ENCODE measurements at places on chromosomes 1 and 21.

DNA sequence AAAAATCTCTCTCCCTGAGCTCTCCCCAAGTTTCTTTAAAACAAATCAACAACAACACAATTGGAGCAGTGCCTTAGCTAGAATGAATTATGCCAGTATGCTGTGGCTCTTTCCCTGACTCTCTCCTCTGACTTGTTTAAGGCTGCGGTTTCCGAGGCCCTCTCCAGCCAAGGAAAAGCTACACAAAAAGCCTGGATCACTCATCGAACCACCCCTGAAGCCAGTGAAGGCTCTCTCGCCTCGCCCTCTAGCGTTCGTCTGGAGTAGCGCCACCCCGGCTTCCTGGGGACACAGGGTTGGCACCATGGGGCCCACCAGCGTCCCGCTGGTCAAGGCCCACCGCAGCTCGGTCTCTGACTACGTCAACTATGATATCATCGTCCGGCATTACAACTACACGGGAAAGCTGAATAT, 1.9 kb downstream of the S1PR1 start:
- peak; percentile 88 for DNase-seq

GRCh38 chr1:233180641-233181364, 114.7 kb downstream of the PCNX2 start:
- DNase-seq: no peak

DNA sequence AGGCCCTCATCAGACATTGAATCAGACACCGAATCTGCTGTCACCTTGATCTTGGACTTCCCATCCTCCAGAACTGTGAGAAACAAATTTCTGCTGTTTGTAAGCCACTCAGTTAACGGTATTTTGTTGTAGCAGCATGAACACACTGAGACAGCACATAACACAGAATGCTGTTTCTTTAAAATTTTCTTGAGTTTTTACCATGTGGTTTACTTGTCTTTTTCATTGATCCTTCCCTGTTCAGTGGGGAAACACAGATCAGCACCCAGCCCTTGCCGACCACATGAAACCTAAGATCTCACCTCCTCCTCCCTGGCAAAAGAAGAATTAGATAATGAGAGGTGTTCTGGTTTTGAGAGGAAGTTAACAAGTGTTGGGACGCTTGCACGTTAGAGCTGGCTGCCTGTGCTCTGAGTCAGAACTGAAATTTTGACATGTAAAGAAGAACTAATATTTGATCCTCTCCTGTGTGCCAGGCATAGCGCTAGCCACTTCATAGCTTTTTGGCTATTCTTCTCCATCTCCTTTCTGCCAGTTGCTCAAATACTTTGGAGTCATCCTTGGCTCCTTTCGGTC, 179.6 kb downstream of the DHRS3 start:
- no peak for DNase-seq

DNA sequence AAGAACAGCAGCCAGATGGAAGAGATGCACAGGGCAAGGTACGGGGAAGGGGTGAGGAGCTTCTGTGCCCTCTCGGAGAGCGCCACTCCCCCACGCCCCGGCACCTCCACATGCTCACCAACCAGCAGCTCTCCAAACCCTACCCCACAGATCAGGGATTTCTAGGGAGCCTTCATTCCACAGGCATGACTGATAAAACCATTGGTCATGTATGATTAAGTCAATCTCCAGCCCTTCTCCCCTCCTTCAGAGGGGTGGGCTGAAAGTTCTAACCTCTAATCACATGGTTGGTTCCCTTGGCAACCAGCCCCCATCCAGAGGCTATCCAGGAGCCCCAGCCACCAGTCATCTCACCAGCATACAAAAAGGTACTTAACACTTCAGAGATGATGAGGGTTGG, 144.7 kb downstream of the TGFBR3 start:
- no peak for DNase-seq

DNA sequence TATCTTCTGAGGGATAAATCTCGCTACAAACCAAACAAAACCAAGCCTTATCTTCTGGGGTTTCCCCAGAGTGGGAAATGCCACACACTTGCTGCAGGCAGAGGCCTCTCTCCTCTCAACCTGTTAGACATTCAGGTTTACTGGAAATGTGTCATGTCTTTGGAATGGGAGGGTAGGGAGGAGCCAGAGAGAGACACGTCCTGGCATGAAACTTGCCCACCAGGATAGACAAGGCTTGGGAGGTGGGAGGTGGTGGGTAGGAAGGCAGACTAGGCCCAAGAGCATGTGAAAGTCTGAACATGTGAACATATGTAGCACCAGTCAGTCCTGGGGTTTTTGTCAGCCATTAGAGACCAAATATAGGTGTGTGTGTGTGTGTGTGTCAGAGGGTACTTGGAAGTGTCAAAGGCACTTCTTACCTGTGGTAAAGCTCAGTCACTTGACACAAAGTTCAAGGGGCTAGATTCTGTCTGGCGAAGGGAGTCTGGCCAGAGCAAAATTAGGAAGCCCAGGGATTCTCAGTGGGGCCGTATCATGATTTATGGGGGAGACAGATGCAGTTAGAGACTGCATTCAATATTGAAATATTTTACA, 32.4 kb upstream of the PIGC start:
- DNase-seq: no peak
